ENCODE measurements at places on chromosomes 7 and 10. TPM values are rescaled to one million over a fixed set of nuclear protein-coding genes. Genes with fewer than 3 reads are reported as not detected.

ADIRF gene
- polyA plus RNA-seq: 104 TPM

STEAP2 gene
- polyA plus RNA-seq: 2.6 TPM

CPN1 gene
- polyA plus RNA-seq: not detected

PDE6C gene
- polyA plus RNA-seq: not detected

WDFY4 gene
- 0.79 TPM for polyA plus RNA-seq

PIP gene
- polyA plus RNA-seq: not detected

All from esophagus (tissue), 2 donors.